ENCODE measurements at places on chromosomes 4 and X. TPM values are rescaled to one million over a fixed set of nuclear protein-coding genes. Genes with fewer than 3 reads are reported as not detected.

The IL2RG gene
- total RNA-seq = 1.7 TPM

The VSIG1 gene
- not detected for total RNA-seq

The LINC00632 gene
- 105 TPM for total RNA-seq

The GATA1 gene
- not detected for total RNA-seq

The NSDHL gene
- 8.3 TPM for total RNA-seq

The FREM3 gene
- not detected for total RNA-seq

The NDNF gene
- 8.3 TPM for total RNA-seq

The USP17L19 gene
- not detected for total RNA-seq

- DNase-seq = no peak
These were observed 37.2 kb downstream of the IDS start for GRCh38 chrX:149467920-149468319.

DNA sequence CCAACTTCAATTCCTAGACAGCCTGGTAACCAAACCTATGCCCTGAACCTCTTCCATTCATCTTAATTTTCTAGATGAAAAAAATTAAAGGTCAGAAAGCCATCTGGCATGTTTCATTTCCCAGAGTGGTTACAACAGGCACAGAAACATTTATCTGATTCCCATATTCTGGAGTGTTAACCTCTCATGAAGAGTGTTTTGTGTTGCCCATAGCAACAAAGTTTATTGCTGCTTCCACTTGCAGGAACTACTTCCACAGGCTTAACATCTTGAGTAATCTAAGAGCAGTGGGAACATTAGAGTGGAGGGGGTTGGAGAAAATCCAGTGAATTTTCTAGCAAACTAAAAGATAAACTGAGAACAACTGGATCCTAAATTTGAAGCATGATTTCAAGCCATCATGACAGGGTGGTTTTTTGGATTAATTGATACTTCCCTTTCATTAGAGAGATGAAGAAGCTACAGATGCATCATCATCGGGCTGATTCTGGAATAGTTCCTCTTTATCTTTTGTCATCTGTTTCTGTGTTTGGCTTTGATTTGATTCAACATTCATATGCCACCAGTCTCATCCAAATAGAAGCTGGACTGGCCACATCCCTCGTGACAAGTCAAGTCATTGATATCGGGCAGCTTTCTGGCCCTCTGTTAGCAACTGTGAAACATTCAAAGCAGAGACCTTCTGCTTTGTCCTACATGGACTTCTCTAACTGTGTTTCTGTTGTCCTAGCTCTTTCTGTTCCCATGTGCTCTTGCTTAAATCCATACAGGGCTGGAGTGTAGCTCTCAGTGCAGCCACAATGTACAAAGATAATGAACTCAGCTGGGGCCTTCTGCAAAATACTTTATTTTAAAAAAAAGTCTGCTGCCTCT lies 167.3 kb downstream of the MID1IP1 start:
- DNase-seq = no peak

GRCh38 chr4:5971078-5971450 lies 47.2 kb downstream of the C4orf50 start:
- DNase-seq = peak; percentile 54

- no peak for DNase-seq
These were observed 29.1 kb upstream of the MMAA start for GRCh38 chr4:145589916-145590702.

- no peak for DNase-seq
These were observed 48.2 kb downstream of the CPLX1 start for GRCh38 chr4:777520-778262.

GRCh38 chrX:13700380-13700779 lies 11.5 kb downstream of the RAB9A start:
- no peak for DNase-seq
